ENCODE measurements at places on chromosomes 3 and 15.

DNA sequence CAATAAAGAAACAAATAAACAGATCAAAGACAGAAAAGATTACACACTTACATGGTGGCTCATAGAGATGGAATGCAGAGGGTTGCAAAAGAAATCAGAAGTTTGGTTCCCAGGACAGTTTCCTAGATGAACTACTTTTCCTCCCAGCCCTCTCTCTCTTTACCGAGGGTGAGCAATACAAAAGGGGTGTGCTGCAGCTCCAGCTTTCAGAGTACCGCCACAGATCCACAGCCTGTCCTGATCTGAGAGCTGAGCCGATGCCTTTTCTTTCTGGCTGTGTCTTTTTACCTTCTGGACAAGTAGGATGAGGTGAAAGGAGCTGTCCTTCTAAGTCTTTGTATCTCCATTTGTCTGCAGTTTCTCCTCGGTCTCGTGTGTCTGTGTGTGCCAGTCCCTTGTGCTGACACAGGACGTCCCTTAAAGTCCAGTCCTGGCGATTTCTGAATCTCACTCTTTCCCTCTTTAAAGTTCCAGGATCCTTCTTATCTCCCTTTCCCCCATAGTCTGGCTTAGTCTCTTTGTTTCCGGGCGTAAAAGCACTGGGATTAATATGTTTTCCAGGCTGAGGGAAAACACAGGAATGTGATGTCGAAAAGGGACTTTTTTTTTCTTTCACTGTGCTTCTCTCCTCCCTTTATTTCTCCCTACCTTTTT is 540 bp downstream of the CCDC80 start:
- no peak for ATAC-seq

DNA sequence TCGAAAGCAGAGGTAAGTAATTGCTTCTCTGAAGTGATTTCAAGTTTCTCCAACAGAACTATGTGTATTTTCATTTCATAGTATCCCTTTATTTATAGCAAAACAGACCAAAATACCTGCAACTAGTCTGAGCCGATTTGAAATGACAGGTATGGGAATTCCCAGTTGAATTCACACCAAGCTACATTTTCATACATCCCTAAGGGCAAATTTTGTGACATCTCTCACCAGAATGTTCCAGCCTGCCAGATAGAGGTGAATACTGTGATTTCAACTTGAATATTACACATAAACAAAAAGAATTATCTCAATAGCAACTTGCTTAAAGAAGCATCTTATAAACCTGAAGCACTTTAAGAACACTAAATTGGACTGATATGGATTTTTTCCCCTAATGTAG is 235.7 kb downstream of the SLC9A9 start:
- no peak for ATAC-seq

DNA sequence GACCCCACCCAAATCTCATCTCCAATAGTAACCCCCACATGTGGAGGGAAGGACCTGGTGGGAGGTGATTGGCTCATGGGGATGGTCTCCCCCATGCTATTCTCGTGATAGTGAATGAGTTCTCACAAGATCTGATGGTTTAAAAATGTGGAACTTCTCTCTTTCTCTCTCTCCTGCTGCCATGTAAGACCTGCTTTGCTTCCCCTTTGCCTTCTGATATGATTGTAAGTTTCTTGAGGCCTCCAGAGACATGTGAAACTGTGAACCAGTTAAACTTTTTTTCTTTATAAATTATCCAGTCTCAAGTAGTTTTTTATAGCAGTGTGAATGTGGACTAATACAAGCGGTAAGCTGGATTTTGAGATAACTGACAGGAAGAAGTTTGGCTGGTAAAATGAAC is 60.3 kb upstream of the MBNL1 start:
- ATAC-seq, result no peak

GRCh38 chr3:184682671-184683070 is 29.2 kb downstream of the MAGEF1 start:
- ATAC-seq, result no peak

- ATAC-seq, result peak; percentile 75
Measured at GRCh38 chr3:124887177-124887931, at the start of gene ITGB5. Gene ITGB5 (minus strand): TSS chr3:124887365. CDS start chr3:124887000, 365 bp downstream.
